ENCODE measurements at places on chromosomes 1 and 21.
A peak's percentile ranks its signal among the peaks of the same experiment; 100 is the strongest.

- DNase-seq, result peak; percentile 94
Observed at GRCh38 chr1:64136752-64137411, 66.5 kb upstream of the UBE2U start.

DNA sequence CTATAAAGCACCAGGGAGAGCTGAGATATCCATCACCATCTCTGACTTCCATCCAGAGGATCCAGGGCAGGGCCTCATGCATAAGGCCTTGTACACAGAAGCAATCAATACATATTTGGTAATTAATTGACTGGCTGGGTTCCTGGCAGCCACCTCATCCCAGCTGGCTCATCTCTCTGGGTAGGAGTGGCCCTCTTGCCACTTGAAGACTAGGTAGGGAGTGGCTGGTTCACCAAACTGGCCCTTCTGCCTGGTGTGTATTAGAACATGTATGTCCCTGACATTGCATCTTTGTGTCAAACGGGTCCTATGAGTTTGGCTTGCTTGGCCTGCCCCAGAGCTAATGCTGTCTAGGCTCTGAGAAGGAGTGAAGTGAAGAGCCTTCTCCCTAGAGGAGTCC lies 11.8 kb downstream of the NUAK2 start:
- no peak for DNase-seq

GRCh38 chr1:19582318-19582717 lies 61.8 kb upstream of the NBL1 start:
- DNase-seq, result no peak

DNA sequence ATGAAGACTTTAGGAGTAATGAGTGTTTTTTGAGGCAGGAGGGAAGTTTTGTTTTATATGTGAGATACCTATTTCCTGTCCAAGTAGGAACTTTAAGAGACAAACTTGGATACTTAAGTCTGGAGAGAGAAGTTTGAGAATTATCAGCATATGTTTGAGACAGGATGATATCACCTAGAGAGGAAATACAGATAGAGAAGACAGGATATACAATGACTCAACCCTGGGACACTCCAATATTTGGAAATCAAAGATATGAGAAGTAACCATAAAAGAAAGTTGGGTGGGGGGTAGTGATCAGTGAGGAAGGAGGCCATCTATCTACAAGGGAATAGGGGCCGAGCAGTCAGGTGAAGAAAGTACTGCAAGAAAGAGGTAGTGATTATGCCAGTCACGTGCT lies 6.5 kb downstream of the LCE7A start:
- DNase-seq, result no peak

DNA sequence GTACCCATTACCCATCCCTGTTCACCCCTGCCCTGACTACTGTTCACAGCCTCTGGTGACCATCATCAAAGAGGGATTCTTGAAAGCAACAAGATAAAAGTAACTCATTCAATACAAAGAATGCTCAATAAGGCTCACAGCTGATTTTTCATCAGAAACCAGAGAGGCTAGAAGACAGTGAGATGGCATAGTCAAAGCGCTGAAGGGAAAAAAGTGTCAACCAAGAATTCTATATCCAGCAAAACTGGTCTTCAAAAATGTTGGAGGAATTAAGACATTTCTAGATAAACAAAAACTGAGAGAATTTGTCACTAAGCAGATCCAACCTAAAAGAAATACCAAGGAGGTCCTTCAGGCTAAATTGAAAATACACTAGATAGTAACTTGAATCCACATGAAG lies 27.1 kb downstream of the CSF1 start:
- DNase-seq, result no peak

DNA sequence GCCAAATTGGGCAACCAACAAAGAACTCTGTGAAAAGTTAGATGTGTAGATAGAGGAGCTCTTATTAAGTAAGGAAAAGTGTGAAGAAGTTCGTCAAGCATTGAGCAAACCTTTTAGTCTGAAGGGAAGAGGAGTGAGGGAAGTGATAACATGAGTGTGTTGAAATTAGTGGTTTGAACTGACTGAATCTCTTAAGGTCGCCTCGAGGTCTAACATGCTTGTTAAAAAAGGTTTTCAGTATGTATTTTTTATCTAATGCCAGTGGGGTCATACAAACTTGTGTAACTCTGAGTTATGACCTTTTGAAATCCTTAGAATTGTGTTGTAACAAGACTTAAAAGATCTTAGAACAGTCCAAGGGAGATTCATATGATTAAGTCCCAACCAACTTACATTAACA lies 34.1 kb downstream of the SOAT1 start:
- DNase-seq, result peak; percentile 13

- DNase-seq, result no peak
Observed at GRCh38 chr1:226895644-226896043, 25.2 kb downstream of the PSEN2 start.

- DNase-seq, result no peak
Observed at GRCh38 chr1:102190429-102190828, 193.7 kb upstream of the OLFM3 start.

DNA sequence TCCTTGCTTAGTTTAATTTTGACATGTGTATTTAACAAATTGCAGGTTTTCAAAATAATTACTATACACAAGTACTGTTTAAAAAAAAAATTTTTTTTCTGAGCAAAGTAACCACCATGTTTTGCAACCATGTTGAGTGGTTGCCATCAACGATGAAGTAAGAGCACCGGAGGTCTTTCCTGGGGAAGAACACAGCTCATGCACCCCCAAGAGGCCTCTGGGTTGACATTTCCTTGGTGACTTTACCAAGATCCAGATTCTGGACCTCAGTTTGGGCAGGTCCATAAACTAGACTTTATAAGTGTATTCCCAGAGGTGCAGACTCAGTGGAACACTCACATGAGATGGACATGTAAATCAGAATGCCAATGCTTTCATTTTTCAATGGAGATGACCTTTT lies 36.8 kb upstream of the RALGPS2 start:
- peak; percentile 70 for DNase-seq

DNA sequence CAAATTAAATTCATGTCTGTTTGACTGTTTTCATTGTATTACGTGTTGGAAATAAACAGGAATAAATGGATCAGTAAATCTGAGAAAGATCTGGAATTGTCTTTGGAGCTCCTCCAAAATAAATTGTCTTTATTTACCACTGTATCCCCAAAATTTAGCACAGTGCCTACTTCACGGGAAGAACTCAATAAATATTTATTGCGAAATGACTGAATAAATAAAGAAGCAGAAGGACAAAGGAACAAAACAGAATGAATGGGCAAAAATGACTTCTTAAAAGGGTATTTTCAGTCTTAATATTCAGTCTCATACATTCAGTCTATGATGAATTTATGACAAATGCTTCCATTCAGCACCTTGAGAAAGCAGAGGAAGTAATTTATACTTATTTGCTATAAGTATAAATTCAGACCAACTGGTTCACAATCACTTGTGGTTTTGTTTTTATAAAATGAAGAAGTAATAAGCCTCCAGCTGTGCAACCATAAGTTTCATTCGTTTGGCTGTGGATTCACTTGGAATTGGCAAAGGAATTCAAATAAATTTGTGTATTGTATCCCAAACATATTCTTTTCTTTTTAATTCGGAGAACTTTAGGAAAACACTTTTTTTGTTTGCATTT lies 19.2 kb upstream of the PRKAA2 start:
- no peak for DNase-seq

- peak; percentile 90 for DNase-seq
Observed at GRCh38 chr1:205918955-205919746, 24.1 kb downstream of the SLC26A9 start.

DNA sequence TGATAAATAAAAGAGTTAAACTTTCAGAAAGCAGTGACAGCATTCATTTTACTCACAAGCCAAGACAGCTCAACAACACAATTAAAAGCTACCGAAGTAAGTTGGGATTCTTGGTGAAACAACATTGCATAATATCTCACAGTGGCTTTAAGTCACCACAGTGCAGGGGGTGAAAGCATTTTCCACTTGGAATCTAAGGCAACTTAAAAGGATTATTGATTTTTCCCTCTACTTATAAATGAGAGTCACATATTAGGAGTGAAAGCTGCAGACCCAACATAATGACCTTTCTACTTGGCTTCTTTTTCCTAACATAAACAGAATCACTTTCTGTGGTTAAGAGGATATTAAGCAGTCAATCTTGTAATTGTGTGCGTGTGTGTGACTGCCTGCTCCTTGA lies 536.6 kb upstream of the CXADR start:
- peak; percentile 3 for DNase-seq

GRCh38 chr1:3534803-3535637 lies 76.3 kb downstream of the MEGF6 start:
- no peak for DNase-seq

Measured in adipocyte (in vitro differentiated cells).